ENCODE measurements at places on chromosomes 4 and X.
A peak's percentile ranks its signal among the peaks of the same experiment; 100 is the strongest.

DNA sequence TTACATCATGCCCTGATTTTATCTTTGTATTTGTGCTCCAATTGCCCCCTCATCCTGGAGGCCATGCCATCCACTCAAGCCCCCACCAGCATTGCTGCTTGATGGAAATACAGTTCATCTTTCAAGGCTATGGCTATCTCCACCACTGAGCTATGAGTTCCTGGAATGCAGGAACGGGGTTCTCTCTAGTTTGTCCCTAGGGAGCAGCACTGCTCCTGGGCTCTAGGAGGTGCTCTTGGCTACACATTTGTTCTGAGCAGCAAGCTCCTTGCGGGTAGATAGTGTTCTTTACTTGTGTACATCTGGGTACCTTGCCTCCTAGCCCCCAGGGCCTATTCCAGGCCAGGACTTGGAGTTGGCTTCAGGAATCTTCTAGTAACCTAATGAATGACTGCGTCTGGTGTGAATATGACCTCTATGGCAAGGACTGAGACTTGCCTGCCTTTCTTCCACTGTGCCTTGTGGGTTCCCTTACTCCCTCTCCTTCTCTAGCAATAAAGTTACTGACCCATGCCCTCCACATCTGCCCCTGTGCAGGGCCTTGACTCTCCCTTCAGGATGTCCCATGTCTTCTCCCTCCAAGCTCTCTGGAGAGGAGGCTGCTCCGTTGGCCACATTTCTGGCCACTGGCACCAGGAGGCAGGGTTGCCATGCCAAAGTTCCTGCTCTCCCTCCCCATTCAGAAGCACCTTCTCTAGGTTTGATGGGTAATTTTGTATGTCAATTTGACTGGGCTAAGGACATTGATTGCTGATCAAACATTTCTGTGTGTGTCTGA lies 7.6 kb downstream of the CITED1 start:
- DNase-seq: no peak

- DNase-seq: peak; percentile 2
Observed at GRCh38 chr4:184983672-184984356, 34.5 kb upstream of the HELT start.

- no peak for DNase-seq
Observed at GRCh38 chr4:126386512-126386911, 1071.8 kb downstream of the FAT4 start.

DNA sequence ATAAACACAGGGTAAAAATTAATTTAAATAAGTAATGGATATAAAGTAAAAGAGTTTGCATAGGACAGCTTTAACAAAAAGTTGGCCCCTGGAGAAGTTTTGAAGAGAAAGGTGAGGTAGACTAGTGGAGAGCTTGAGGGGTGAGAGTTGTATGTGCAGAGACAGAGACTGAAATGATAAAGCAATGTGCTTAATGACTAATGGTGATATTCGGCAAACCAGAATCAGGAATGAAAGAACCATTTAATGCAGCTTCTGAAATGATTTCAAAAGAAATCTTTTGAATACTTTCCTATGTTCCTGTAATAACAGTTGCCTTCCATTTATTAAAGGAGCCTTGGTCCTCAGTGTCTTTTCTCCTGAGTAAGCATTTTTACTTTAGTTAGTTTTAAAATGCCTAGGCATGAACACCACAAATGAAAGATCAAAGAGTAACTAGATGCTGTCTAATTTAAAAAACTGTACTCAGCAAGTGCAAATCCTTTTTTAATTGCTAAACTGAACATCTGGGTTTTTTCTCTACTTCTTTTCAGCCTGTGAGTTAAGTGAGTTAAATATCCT lies 28.5 kb downstream of the CAMK2D start:
- DNase-seq: no peak

- DNase-seq: no peak
Observed at GRCh38 chrX:70525733-70526132, 81.1 kb downstream of the DLG3 start.

- no peak for DNase-seq
Observed at GRCh38 chrX:78119521-78120227, 15.6 kb downstream of the PGK1 start.

DNA sequence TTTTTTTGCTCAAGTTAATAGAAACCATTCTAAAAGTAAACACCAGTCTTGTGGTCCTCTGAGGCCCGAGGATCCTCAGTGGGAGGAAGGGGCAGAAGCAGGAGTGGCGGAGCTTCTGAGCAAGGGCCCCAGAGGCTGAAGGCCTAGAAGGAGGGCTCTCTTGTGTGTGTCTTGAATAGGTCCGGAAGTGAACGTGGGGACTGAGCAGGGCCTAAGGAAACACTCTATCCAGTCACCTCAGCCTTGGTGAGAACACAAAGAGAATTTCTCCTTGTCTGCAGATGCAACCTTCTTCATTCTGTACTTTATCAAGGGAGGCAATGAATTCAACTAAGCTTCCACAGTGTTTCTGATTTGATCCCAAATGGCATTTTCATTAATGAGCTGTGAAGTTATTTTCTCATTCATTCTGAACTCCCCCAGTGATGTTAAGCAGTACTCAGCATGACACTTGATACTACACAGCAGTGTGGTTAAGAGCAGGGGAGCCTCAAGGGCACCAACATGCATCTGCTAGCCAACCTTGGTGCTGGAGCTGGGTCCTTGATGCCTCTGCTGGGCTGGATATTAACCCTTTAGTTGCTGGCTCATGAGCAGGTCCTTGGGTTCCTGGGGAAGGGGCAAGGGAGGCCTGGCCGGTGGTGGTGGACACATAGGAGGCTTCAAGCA lies 64.7 kb downstream of the RBM47 start:
- DNase-seq: no peak

- DNase-seq: no peak
Observed at GRCh38 chr4:102585329-102585728, 84.2 kb downstream of the NFKB1 start.

GRCh38 chrX:133880032-133880443 lies 105.4 kb downstream of the GPC3 start:
- no peak for DNase-seq

DNA sequence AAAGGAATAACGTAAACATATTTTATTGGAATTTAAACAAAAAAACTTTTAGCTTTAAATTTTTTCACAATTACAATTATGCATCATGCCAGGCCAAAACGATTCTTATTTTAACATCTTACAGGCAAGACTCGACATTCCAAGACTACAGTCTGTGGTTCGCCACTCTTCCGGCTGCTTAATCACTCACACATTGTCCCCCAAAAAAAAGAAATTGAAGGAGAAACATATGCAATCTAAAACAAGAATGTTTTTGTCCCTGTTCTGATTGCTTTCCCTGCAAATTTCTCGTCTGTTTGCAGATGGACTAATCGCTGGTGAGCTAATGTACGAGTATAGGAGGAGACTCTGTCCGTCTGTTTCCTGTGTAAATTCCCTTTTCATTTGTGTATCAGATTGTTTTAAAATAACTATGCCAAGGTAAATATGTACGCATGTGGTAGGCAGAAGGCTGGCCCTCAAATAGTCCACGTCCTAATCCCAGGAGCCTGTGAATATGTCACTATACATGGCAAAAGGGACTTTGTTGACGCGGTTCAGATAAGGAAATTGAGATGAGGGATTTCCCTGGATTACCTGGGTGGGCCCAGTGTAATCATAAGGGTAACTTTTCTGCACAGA lies 37.7 kb upstream of the MTNR1A start:
- peak; percentile 37 for DNase-seq

- DNase-seq: peak; percentile 44
Observed at GRCh38 chr4:148116264-148116663, 325.9 kb downstream of the NR3C2 start.

- DNase-seq: no peak
Observed at GRCh38 chr4:113952452-113953029, 26.9 kb downstream of the ARSJ start.

GRCh38 chrX:136497556-136498052 lies at the start of gene HTATSF1:
Gene HTATSF1 (plus strand): TSS chrX:136497592. CDS start chrX:136497685, 93 bp downstream.
- no peak for DNase-seq

DNA sequence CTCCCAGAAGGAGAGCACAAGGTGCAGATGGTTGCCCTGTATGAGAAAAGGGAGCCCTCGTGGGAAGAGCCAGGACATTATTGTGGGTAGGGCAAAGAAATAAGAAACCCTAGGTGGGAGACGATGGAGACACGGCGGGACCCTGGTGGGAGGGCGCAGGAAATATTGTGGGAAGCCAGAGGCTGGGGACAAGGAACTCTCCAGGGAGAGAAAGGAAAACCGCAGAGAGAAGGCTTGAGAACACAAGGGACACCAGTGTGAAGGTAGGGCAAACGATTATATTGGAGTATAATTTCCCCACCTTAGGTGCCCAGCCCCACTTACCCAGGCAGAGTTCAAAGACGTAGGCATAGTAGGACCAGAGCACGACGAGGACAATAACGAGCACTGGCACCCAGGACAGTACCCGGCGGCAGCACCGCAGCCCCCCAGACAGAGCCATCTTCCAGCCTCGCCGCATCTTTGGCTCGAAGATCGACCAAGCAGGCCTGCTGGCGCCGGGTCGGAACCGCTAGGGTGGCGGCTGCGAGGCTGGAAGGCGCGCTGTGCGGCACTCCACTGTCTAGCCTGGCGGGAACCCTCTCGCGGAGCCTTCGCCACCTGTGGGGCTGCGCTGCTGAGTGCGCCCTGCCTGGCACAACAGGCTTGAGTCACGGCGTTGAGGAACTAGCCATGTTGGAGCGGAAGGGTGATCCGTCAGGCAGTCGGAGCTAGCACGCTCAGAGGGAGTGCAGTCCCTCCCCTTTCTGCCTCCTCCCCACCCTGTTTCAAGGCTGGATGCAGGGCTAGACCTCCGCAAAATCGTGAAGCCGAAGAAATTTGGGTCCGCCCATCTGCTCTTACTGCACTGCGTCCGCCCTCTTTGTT lies at the start of gene ZDHHC15:
ZDHHC15 (minus strand) TSS at position 473 of the 867 bp plus-strand sequence; CDS start at position 460, 13 bp downstream.
- no peak for DNase-seq

DNA sequence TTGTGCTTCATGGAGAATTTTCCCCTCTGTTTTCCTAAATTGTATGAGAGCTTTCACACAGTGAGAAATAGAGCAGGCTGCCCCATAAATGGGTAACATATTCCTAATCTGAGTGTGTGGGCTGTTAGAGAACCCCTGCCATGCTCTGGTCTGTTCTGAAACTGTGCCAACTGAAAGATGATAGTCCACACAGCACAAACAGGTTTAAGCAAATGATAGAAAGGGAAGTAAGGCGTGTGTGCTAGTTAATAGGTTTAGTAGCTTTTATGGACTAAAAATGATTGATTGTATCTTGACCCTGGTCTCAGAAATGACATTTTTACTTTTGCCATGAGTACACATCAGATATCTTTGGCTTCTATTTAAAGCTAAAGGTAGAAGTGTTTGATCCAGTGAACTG lies 106.2 kb downstream of the PRRG1 start:
- no peak for DNase-seq

DNA sequence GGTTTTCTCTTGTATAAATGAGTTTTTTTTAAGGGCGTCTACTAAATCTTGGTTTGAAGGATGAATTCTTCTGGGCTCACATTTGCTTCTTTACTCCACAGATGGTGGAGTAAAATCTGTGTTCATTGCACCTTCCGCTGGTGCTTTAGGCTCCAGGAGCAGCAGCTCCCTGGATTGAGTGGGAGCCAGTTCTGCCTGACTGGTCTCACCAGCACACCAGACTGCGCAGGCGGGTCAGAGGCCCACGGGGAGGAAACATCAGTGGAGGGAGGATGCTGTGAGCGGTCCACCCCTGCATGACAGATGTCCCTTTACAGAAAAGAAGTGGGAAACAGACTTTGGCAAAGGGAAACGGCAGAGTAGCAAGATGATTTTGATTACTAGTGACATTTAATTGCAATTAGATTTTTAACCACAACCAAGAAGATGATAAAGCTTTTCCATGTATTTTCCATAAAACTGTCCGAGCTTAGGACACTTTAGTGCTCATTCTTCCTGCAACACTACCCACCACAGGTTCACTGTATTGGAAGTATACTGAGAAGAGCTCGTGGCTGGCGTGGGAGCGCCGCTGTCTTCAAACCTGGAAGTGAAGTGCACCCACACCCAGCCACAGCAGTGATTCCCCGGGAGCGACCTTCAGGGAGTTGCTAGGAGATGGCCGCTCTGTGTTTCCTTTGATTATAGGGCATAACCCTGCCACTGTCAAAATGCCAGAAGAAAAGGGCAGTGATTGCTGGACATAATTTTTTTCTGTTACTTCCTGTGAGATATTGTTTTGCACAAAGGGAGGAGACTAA lies 95.2 kb downstream of the SORBS2 start:
- no peak for DNase-seq

DNA sequence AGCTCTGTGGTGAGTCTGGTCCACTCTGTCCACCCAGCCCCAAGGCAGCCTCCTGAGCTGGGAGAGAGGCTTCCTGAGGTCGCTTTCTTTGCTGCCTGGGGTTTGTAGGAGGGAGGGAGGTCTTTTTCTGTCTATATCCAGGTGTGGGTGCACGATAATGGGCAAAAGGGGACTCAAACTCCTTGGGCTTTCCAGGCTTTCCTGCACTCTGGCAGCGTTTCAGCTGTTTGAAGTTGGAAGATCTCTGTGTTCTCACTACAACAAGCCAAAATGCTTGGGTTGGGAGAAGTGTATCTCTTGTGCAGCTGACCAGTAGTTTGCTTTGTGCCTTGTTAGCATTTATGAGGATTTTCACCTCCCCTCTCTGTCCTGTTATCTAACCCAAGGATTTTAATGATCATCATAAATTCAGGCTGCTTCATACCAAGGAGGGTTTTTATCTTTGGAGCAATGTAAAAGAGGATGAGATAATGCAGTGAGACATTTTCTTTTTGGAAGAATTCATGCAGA lies 126.3 kb downstream of the REPS2 start:
- no peak for DNase-seq

GRCh38 chrX:136227948-136228838 lies 23.0 kb downstream of the MAP7D3 start:
- no peak for DNase-seq

GRCh38 chrX:20445109-20445508 lies 178.4 kb upstream of the RPS6KA3 start:
- DNase-seq: no peak

GRCh38 chr4:36292556-36293188 lies 11.3 kb downstream of the DTHD1 start:
- DNase-seq: no peak

GRCh38 chr4:83759611-83760010 lies 223.7 kb downstream of the GPAT3 start:
- DNase-seq: no peak

GRCh38 chr4:113645771-113646441 lies 115.6 kb downstream of the CAMK2D start:
- peak; percentile 25 for DNase-seq

GRCh38 chr4:159443975-159444374 lies 341.1 kb downstream of the RAPGEF2 start:
- DNase-seq: no peak
